ENCODE measurements at places on chromosomes 7 and 10.

GRCh38 chr10:72638586-72639440, 12.9 kb upstream of the MICU1 start:
- DNase-seq, result no peak

GRCh38 chr7:24783698-24784097, 26.4 kb upstream of the GSDME start:
- DNase-seq, result no peak

DNA sequence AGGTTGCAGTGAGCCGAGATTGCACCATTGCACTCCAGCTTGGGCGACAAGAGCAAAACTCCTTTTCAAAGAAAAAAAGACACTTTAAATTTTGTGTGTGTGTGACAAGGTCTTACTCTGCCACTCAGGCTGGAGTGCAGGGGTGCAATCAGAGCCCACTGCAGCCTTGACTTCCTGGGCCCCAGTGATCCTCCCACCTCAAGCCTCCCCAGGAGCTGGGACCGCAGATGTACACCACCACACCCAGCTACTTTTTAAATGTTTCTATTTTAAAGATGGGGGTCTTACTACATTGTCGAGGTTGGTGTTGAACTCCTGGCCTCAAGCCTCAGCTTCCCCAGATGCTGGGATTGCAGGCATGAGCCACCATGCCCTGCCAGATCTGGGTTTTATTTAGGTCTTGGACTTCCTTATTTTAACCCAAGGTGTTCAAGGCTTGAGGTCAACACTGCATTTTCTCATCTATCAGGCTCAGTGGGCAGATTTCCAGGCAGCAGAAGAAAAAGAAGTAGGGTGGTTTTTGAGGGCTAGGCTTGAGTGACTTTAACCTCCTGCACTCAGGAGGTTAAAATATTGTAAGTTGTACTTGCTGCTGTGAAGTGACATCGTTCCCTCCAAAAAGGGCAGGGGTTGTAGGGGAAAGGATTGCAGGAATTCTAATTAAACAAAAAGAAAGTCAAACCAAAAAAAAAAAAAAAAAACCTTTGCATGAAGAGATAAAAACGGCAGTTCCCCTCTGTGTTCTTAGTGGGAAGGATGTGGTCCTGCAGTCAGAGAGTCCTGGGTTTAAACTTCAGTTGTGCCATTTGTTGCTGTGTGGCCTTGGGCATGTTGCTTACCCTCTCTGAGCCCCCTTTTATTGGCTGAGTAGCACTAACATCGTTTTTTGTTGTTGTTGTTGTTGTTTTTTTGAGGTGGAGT, 71.5 kb downstream of the CARD11 start:
- DNase-seq, result no peak

DNA sequence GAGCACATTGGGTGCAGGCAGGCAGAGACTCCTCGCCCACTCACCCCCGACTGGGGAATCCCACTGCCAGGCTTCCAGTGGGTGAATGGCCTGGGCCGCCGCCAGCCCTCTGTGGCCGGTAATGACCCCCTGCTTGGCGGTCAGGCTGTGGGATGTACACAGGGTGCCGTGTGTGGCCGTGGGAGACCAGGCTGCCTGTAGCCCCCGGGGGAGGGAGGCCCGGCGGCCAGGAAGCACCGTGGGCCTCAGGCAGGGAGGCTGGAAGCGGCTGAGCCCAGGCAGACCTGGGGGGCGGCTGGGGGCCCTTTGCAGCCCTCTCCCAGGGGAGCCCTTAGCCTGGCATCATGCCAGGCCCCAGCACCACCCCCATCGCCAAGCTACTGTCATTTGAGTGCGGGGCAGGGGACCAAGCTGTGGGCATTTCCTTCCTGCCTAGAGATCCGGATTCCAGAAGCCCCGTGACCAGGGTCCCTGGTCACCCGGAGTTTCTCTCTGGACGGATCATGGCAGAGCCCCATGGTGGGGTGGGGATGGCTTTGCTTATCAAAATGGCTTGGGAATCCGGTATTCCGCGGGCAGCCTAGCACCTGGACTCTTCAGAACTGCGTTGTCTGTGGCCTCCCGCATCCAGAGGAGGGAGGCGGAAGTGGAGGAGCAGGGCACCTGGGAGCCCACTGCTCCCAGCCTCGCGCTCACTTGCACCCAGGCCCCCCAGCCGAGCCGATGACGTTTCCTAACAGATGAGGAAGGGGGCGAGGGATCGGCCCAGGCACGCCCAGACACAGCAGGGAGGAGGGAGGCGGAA, 1.1 kb downstream of the TTYH3 start:
- DNase-seq, result no peak

DNA sequence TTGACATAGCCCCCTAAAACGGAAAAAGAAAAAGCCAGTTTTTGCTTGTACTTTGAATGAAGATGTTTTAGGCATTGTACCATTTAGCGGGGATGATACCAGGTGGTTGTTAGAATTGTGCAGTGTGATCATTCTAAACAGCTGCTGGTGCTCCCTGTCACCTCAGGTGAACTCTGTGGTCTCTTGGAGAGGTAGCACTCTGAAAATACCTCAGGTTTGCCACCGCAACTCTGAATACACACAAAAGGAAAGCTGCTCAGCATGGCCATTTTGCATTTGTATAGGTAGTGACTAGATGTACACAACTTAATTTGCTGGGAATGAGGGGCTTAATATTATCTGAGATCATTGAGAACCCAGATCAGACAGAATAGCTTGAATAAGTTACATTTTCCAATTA, 52.6 kb downstream of the PLEKHA8 start:
- no peak for DNase-seq

DNA sequence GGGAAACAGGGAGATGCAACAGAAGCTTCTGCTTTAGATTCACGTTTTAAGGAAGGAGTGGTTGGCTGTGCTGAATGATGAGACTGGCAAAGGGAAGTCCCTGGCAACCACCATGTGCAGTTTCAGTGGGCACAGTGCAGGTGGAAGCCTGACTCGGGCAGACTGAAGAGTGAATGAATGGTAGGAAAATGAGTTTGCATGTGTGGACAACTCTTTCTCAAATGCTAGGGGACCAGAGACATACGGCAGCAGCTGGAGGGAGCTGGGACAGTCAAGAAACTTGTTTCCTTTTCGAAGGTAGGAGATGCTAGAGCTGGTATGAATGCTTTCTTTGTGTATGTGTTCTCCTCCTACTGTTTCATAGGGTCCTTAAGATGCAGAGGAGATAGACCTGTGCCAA, 29.0 kb downstream of the PODXL start:
- no peak for DNase-seq

- DNase-seq, result no peak
Measured at GRCh38 chr7:16599860-16600259, 45.7 kb downstream of the ANKMY2 start.

DNA sequence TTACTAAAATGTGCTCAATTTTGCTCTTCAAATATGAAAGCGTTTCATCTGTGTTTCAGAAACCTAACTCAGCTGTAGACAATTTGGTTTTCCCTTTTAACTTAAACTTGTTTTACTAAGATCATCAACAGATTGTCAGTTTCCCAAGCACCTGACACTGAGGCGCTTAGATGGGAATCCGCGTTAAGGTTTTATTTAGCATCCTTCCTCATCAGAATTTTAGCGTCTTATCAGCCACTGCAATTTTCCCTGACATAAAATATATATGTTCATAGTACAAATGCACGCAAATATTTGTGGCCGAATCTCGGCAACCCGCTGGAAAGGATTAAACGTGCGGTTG, 1.2 kb downstream of the SGCE start:
- DNase-seq, result no peak

- DNase-seq, result peak; percentile 6
Measured at GRCh38 chr7:3955751-3956696, 655.0 kb downstream of the SDK1 start.

GRCh38 chr7:140176122-140176701, 571 bp downstream of the KDM7A start:
- DNase-seq, result no peak

DNA sequence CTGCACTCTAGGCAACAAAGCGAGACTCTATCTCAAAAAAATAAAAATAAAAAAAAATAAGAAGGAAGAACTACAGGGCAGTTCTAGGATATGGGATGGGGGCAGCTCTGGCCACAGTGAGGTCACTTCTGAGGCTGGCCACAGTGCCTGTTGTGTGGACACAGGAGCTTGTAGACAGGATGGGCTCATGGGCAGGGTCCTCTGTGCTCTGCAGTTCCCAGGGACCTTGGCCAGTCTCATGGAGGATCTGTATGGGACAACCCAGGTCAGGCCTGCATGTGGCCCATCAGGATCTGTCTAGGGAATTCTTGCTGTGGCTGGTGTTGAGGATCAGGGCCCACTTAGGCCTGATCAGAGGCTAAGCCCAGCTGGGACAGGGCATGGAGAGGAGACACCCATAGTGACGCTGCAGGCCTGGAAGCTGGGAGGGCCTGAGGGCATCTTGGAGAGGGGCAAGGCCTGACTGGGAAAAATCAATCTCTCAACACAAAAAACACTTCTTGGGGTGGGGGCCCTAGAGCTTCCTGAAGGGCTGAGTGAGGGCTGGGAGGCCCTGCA, 19.4 kb upstream of the PAX2 start:
- DNase-seq, result no peak

- DNase-seq, result no peak
Measured at GRCh38 chr7:50805447-50806125, 22.9 kb upstream of the GRB10 start.

GRCh38 chr10:86139066-86139657, 227.4 kb downstream of the GRID1 start:
- DNase-seq, result peak; percentile 55

DNA sequence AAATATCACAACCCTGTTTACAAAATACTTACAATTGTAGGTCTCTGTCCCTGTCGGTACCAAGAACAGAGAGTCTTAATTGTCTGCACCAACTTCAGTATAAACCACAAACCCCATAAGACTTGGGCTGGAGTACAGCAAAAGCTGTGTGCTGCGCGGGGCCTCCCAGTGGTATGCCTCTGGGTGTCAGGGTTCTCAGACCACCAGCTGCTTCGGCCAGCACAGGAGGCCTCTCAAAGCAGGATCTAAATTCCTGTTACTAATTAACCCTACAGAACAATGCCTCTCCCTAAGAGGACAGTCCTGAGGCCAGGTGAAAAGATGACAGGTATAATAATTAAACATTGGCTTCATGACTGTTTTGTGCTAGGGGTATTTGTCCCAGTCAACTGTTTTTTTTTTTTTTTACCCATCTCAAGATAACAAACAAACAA, 957 bp upstream of the SVIL start:
- no peak for DNase-seq

DNA sequence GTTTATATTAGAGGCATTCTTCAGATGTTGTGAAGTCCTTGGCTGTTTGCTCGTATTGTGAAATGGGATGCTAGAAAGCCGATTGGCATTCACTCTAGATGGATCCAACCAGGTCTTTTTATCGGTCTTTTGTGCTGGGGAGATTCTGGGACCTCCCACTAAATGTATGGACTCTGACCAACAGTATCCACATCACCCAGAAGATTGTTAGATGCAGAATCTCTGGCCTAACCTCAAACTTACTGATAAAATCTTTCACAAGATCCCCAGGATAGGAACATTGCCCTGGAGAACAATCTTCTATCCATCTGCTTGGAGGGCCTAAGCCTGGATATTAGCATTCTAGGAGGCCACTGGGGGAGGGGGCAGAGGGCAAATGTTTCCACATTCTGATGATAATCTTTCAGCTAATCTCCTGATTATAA, 160.9 kb downstream of the PLXDC2 start:
- no peak for DNase-seq

DNA sequence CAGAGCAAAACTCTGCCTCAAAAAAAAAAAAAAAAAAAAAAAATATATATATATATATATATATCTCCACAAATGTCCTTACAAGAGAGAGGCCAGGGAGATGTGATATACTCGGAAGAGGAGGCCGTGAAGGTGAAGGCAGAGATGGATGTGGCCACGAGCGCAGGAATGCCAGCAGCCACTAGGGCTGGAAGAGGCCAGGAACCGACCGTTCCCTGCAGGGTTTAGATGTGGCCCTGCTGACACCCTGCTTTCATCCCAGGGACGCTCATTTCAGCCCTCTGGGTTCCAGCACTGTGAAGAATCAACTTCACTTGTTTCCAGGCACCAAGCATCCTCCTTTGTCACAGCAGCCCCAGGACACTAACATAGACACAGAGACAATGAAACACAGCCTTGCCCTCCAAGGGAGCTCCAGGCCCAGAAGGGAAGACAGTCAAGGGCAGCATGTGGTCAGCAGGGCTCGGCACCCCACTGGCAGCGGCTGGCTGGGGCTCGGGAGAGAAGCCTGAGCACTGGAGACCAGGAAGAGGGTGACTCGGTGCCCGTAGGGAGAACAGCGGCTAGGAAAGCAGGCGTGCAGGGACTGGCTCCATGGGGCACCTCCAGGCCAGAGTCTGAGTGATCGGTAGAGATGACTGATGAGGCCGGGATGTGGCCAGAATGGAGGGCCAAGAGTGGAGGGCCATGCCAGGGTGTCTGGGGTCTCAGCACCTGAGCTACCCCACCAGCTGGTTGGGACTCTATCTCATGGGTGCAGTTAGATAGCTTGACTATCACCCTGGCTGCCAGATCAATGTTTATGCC, 7.6 kb downstream of the WDR86 start:
- DNase-seq, result no peak

DNA sequence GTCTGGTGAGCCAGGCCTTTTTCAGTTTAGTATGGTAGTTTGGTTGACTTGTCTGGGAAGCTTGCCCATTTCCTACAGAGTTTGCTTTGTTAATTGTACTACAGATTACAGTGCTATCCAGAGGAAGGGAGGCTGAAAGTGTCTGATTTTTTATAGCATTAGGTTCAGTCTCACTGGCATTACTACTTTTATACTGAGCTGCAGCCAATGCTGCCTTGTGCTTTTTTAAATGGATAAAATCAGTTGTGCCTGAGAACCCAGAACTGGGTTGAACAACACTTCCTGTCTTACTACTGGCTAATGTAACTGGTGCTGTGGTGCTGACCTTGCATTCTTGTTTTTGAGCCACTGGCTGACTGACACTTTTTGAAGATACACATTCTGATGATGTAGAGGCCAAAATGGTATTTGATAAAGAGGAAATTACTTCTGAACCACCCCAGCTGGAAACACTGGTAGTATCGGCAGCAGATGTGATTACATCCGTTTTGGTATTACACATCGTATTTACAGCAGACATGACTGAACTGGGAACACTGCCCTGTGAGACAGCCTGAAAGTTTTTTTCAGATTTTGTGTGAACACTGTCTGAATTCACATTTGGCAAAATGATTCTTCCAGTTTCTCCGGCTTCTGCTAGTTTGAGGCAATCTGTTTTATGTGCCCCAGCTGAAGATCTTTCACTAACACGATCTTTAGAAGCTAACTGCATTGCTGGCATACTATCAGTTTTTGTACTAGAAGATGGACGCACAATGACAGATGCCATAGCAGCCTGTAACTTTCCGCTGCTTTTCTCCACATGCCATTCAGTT, 74.1 kb downstream of the NRBF2 start:
- DNase-seq, result peak; percentile 51

- DNase-seq, result no peak
Measured at GRCh38 chr7:131619336-131620305, 63.2 kb upstream of the PODXL start.
